Caco-2 (cell line): ENCODE measurements at places on chromosomes 3 and 15. TPM values are rescaled to one million over a fixed set of nuclear protein-coding genes. Genes with fewer than 3 reads are reported as not detected.

The UTS2B gene
- total RNA-seq = 0.19 and 0.52 TPM in 2 replicates

The THRB gene
- total RNA-seq = 17.5 and 19.4 TPM in 2 replicates

The GOLGA6A gene
- not detected in 2 replicates for total RNA-seq

The GPR160 gene
- 14.8 and 16.1 TPM in 2 replicates for total RNA-seq

The CDCP1 gene
- total RNA-seq = 22.5 and 25.0 TPM in 2 replicates

The PATL2 gene
- 0.32 TPM in 1 of 2 replicates, not detected in the other for total RNA-seq

The TMC3 gene
- not detected in 2 replicates for total RNA-seq

The GOLGA8J gene
- total RNA-seq = not detected in 2 replicates

The GRIP2 gene
- 2.2 and 4.5 TPM in 2 replicates for total RNA-seq

The COL6A5 gene
- not detected in 2 replicates for total RNA-seq

The PLSCR2 gene
- total RNA-seq = not detected in 2 replicates
